ENCODE measurements at places on chromosomes 5 and 9. TPM values are rescaled to one million over a fixed set of nuclear protein-coding genes. Genes with fewer than 3 reads are reported as not detected.

DNA sequence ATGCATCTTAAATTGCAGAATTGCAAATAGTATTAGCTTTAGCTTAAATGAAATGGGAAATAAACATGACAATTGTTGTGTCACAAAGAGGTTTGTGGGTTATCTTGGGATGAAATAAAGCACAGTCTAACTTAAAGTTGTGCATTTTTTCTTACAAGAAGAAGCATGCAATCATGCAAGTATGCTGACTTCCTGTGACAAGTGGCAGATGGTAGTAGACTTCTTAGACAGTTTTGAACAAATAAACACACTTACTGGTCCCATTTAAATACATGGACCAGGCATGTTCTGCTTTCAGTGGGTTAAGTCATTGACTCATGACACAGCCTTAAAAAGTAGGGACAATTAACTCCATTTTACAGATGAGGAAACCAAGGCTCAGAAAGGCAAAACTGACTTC is 15.9 kb upstream of the C5orf63 start:
- no peak overlapping the region for H3K4me3 ChIP-seq
- H3K36me3 ChIP-seq: no peaks in the 10 kb centered on the region
- peaks cover 9% of the 10 kb centered on the region for H3K4me1 ChIP-seq

Gene HACD4
- total RNA-seq: 5.3 TPM

Gene FGF1
- not detected for total RNA-seq

DNA sequence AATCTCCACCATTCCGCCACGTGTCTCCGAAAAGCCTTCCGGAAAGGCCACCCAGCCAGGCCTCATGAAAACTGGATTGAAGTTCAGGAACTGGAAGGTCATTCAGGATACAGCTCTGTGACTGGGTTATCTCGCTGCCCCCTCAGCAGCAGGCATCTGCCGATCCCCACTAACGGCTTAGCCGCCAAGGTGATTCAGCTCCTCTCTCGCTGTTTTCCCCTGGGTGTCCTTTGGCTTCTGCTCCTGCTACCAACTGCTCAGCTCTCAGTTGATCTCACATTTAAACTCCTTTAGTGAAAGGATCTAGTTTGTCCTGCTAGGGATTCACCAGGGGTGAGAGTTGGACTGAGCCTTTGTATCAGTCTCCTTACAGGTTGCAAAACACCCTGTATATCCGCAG is 2.2 kb upstream of the GDNF start:
- H3K27me3 ChIP-seq: peaks cover 78% of the 10 kb centered on the region
- H3K36me3 ChIP-seq: no peaks in the 10 kb centered on the region
- H3K27ac ChIP-seq: no peak overlapping the region
- no peak for DNase-seq

- H3K4me1 ChIP-seq: no peaks in the 10 kb centered on the region
- no peaks in the 10 kb centered on the region for H3K36me3 ChIP-seq
- H3K4me3 ChIP-seq: no peak overlapping the region
- no peak for DNase-seq
- H3K27me3 ChIP-seq: peaks cover 42% of the 10 kb centered on the region
Measured at GRCh38 chr9:70049236-70049635, 5.6 kb downstream of the MAMDC2 start.

- no peak overlapping the region for H3K27ac ChIP-seq
- H3K36me3 ChIP-seq: no peaks in the 10 kb centered on the region
- no peak for DNase-seq
- H3K4me1 ChIP-seq: no peaks in the 10 kb centered on the region
Measured at GRCh38 chr5:90598293-90598692, 39.7 kb downstream of the ADGRV1 start.

Gene NREP
- total RNA-seq: 15.7 TPM

Gene KIF12
- total RNA-seq: not detected

Gene PPP3R2
- total RNA-seq: not detected

GRCh38 chr5:7856855-7857254 is 5.9 kb upstream of the CFAP90 start:
- peaks cover 15% of the 10 kb centered on the region for H3K4me1 ChIP-seq
- DNase-seq: no peak
- H3K27me3 ChIP-seq: peaks cover 5% of the 10 kb centered on the region
- no peak overlapping the region for H3K4me3 ChIP-seq
- peaks cover 14% of the 10 kb centered on the region for H3K36me3 ChIP-seq

DNA sequence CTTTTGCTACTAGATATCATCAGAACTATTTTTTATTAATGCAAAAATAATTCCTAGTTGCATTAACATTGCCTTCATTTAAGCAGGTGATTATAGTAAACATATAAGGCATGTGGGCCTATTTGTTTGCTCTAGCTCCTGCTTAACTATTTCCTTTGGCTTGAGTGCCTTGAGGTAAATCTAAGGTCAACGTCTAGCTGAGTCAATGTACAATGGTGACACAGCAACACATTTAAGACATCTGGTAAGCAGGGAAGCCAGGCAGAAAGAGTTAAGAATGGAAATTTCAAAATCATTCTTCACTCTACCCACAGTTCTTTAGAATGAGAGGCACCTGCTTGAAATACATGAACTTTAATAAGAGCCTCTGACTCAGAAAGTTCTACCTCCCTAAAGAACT is 111.9 kb upstream of the FST start:
- no peak overlapping the region for H3K4me3 ChIP-seq
- no peak overlapping the region for H3K27ac ChIP-seq
- no peak for DNase-seq

DNA sequence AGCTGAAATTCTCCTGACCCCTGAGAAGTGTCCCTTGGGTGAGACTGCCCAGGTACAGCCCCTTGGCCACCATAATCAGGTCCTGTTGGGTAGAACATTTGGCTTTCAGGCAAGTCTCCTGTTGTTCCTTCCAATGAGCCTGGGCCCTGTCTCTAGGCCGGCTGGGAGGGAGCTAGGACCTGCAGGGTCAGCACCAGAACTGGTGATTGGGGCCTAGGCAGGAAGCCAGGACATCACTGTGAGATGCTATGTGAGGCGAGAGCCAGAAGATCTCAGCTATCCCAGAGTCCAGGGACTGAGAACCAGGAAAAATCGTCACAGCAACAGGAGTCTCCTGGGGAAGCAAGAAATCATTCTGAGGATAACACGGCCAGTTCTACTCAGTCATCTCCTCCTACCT is 51.5 kb downstream of the PCDH1 start:
- no peak overlapping the region for H3K4me3 ChIP-seq
- no peak overlapping the region for H3K27ac ChIP-seq
- no peaks in the 10 kb centered on the region for H3K27me3 ChIP-seq
- H3K36me3 ChIP-seq: no peaks in the 10 kb centered on the region
- DNase-seq: no peak

DNA sequence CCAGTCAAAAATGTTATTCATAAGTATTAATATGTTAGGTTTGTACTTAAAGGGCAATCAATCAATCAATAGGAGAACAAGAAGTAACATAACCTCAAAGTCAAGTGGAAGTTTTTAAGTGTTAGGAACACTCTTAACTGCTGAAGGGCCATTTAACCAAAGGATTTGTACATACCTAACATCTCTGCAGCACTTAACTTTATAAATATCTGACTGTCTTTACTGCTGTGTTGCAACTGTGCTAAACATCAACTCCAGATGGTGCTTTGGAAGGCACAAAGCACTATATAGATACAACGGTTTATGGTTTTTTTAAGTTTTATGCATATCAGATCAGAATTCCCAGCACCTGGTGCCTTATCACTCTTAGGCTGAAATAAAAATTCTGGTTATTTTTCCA is 604.9 kb upstream of the PTGER4 start:
- H3K27ac ChIP-seq: no peak overlapping the region
- H3K4me1 ChIP-seq: no peaks in the 10 kb centered on the region
- no peak for DNase-seq
- H3K4me3 ChIP-seq: no peak overlapping the region
- no peaks in the 10 kb centered on the region for H3K36me3 ChIP-seq
- peaks cover 12% of the 10 kb centered on the region for H3K27me3 ChIP-seq

Gene SH2D3C
- 20.4 TPM for total RNA-seq

Gene RGS7BP
- not detected for total RNA-seq

GRCh38 chr9:28121366-28121765 is 548.1 kb upstream of the C9orf72 start:
- H3K4me3 ChIP-seq: no peak overlapping the region
- no peak for DNase-seq

DNA sequence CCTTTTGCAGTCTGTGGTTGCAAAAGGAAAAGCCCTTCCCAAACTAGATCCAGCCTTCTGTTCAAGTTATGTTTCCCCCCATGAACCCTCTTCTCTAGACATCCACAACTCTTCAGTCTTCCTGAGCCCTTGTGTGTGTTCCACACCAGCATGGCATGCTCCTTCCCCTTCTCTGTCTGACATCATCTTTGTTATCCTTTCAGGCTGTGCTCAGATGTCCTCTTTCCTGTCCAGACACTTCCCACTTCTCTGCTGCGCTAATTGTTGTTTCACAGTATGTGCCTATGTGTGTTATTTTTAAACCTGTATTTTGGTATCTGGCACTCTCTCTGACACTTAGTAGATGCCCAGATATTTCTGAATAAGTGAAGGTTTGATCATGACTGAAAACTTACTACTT is 38.2 kb downstream of the FOCAD start:
- H3K27me3 ChIP-seq: no peaks in the 10 kb centered on the region
- peaks cover 7% of the 10 kb centered on the region for H3K4me1 ChIP-seq
- no peak for DNase-seq
- no peak overlapping the region for H3K4me3 ChIP-seq

- H3K4me3 ChIP-seq: peak overlapping the region; percentile 40
- H3K27me3 ChIP-seq: peaks cover 4% of the 10 kb centered on the region
Measured at GRCh38 chr9:110142868-110143481, 65.0 kb downstream of the C9orf152 start.

- no peaks in the 10 kb centered on the region for H3K27me3 ChIP-seq
- H3K4me3 ChIP-seq: no peak overlapping the region
- no peaks in the 10 kb centered on the region for H3K4me1 ChIP-seq
- H3K36me3 ChIP-seq: no peaks in the 10 kb centered on the region
- no peak overlapping the region for H3K27ac ChIP-seq
Measured at GRCh38 chr5:27548484-27548883, 510.1 kb upstream of the CDH9 start.

GRCh38 chr9:109382182-109382581 is 61.3 kb upstream of the EPB41L4B start:
- H3K27me3 ChIP-seq: peaks cover 11% of the 10 kb centered on the region
- no peak overlapping the region for H3K4me3 ChIP-seq
- H3K27ac ChIP-seq: no peak overlapping the region
- H3K4me1 ChIP-seq: no peaks in the 10 kb centered on the region

GRCh38 chr5:107254214-107254901 is 416.4 kb downstream of the EFNA5 start:
- no peaks in the 10 kb centered on the region for H3K27me3 ChIP-seq
- no peaks in the 10 kb centered on the region for H3K4me1 ChIP-seq
- no peaks in the 10 kb centered on the region for H3K36me3 ChIP-seq
- no peak for DNase-seq
- H3K27ac ChIP-seq: no peak overlapping the region
- H3K4me3 ChIP-seq: no peak overlapping the region

Gene ACTBL2
- total RNA-seq: not detected

- DNase-seq: no peak
- no peaks in the 10 kb centered on the region for H3K4me1 ChIP-seq
- H3K27ac ChIP-seq: no peak overlapping the region
- no peak overlapping the region for H3K4me3 ChIP-seq
Measured at GRCh38 chr5:133638436-133638835, 26.1 kb upstream of the FSTL4 start.

- H3K27ac ChIP-seq: no peak overlapping the region
- H3K4me1 ChIP-seq: no peaks in the 10 kb centered on the region
- H3K36me3 ChIP-seq: peaks cover 15% of the 10 kb centered on the region
- no peak for DNase-seq
Measured at GRCh38 chr5:140764177-140764973, 21.6 kb upstream of the PCDHA1 start.

DNA sequence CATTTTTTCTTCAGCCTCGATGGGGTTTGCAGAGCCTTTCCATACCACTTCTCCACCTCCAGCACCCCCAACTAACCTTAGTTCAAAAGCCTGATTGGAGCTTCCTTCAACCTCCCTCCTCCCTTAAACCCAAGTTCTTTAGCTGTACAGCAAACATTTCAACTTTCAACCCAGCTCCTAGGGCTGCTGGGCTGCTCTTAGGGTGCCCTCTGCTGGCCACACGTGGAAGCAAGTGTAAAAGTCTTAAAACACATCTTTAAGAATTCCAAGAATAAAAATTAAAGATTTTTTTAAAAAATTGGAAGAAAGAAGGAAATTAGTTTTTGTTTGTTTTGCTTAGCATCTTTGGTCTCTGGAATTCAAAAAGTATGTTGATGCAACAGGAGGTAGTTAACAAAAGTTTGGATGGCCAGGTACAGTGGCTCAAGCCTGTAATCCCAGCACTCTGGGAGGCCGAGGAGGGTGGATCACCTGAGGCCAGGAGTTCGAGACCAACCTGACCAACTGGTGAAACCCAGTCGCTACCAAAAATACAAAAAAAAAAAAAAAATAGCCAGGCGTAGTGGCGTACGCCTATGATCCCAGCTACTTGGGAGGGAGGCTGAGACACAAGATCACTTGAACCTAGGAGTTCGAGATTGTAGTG is 15.5 kb upstream of the HSD17B3 start:
- H3K27me3 ChIP-seq: peaks cover 3% of the 10 kb centered on the region
- no peaks in the 10 kb centered on the region for H3K4me1 ChIP-seq
- peaks cover 11% of the 10 kb centered on the region for H3K36me3 ChIP-seq
- no peak overlapping the region for H3K27ac ChIP-seq
- H3K4me3 ChIP-seq: no peak overlapping the region

DNA sequence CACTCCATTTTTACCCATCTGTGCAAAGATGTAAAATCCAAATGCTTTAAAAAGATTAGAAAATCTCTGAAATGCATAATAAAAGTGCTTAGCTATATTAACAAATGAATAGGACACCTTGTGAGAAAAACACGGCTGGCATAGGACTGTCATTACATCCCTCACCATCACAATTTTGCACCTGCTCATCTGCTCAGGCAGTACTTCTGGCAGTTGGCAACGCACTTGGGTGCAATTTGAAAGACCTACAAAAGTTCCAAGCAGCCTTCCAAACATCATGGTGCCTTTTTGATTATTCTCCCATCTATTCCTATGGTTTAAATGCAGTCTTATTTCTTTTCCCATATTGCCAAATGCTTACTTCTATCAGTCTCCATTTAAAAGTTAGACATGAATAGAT is 501.8 kb downstream of the ENC1 start:
- H3K36me3 ChIP-seq: no peaks in the 10 kb centered on the region
- H3K27me3 ChIP-seq: peaks cover 14% of the 10 kb centered on the region
- no peaks in the 10 kb centered on the region for H3K4me1 ChIP-seq
- no peak overlapping the region for H3K4me3 ChIP-seq
- H3K27ac ChIP-seq: no peak overlapping the region

Gene C9orf153
- not detected for total RNA-seq

DNA sequence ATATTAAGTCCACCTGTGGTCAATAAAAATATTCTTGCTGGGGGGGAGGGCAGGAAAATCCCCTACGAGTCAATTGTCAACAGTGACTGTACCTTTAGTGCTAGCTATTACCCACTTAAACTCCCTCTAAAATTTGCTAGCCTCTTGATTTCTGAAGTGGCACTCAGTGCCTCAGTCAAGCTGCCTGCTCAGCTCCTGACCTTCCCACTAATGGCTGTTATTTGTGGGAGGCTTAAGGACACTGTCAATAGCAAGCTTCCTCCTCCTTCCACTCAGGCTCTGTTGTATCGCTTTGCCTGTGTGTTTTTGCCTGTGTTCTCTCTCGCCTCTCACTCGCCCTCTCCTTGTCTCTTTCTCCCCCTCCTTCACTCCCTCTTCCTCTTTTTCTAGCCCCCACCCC is 140.8 kb downstream of the BNC2 start:
- no peak overlapping the region for H3K27ac ChIP-seq
- H3K4me3 ChIP-seq: no peak overlapping the region
- DNase-seq: no peak
- H3K36me3 ChIP-seq: no peaks in the 10 kb centered on the region
- H3K27me3 ChIP-seq: peaks cover 44% of the 10 kb centered on the region

Gene GALT
- 43.4 TPM for total RNA-seq

Data from activated naive CD8-positive, alpha-beta T cell treated with anti-CD3 and anti-CD28 coated beads for 36 hours (primary cell).